ENCODE measurements at places on chromosomes 7 and 10.

DNA sequence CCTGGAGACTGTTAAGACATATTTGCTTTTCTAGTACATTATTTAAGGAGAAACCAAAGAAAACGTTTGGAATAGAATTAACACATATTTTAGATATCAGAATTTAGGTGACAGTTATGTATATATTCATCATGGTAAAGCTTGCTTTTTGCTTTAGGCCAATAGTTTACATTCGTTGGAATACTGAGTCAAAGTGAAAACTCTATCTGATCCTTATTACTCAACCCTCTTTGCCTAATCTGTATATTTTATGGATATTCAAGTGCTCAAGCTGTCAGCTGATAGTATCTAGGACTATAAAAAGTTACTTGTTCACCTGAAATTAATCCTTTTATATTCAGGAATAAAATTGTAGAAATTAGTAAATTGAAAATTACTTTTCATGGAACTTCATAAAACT, 61.1 kb downstream of the VPS50 start:
- DNase-seq, result no peak

DNA sequence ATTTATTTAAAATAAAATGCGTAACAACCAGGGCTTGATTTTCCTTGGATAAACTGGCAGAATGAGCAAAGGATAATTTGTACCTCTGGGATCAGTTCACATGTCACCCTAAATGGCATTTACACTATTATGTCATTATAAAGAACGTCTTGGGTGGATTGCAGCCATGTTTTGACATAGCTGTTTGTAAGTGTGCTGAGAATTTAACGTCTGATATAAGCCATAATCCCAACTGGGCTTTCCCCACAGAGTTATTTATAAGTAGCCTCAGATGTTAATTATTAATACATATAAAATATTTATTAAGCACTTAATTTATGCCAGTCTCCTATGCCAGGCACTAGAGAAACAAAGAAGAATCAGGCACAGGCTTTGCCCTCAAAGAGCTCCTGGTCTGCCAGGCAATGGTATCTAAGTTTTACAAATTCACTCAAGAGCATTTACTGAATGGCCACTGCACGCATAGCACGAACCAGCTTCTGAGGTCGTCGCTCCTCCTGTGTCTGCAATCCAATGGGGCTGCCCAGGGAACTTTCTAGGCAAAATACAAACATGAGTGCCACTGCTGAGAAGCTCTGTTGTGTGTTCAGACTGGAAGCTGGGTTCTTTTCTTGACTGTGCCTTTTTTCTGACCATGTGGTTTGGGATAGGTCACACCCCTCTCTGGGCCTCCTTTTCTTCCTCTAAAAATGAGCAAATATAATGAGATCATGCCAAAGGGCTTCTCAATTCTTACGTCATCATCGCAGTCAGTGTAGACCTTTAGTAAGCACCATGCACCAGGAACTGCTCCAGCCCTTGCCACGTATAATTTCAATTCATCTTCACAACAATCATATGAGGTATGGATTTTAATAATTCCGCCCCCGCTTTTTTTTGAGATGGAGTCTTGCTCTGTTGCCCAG, 11.3 kb upstream of the CTBP2 start:
- no peak for DNase-seq

GRCh38 chr10:25815236-25815635, 118.8 kb upstream of the MYO3A start:
- no peak for DNase-seq

DNA sequence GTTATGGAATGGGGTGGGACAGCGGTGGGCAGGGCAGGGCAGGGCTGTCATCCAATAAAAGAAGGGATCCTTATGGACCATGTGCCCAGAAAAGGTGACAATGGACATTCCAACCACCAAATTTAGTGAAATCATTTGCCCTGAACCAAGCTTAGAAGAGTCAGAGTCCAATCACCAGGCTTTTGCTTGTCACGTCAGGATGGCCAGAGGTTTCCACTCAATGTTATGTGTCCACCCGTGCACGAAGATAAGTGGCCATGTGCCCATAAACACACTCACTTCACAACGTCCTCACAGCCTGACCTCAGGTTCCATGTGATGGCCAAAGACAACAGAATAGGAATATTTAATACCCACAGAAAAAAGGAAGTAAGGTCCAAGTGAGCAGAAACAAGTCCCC, 36.6 kb upstream of the PLPP4 start:
- no peak for DNase-seq

DNA sequence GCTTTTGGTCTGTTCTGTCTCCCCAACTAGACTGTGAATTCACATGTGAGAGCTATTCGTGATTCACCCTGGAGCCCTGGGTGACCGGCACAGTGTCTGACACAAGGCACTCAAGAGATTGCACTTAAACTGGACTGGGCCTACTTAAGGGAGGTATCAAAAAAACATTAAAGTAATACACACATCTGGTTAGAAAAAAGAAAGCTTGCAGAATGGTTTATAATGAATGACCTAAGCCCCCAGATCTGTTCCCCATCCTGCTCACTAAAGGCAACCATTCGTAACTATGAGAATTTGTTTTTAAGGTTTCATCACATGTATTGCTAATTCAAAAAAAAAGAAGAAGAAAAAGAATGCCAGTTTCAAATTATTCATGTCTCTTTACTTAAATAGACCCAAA, 74.5 kb downstream of the DGKI start:
- no peak for DNase-seq

DNA sequence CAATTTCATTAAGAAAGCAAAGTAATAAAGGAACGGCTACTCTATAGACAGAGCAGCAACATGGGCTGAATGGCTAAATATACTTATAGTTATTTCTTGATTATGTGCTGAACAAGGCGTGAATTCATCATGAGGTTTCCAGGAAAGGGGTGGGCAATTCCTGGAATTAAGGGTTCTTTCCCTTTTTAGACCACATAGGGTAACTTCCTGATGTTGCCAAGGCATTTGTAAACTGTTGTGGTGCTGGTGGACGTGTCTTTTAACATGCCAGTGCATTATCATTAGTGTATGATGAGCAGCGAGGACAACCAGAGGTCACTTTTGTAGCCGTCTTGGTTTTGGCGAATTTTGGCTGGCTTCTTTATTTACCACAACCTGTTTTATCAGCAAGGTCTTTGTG, 28.5 kb upstream of the ZMYND11 start:
- no peak for DNase-seq
